ENCODE measurements at places on chromosomes 1 and 21. TPM values are rescaled to one million over a fixed set of nuclear protein-coding genes. Genes with fewer than 3 reads are reported as not detected.

DNA sequence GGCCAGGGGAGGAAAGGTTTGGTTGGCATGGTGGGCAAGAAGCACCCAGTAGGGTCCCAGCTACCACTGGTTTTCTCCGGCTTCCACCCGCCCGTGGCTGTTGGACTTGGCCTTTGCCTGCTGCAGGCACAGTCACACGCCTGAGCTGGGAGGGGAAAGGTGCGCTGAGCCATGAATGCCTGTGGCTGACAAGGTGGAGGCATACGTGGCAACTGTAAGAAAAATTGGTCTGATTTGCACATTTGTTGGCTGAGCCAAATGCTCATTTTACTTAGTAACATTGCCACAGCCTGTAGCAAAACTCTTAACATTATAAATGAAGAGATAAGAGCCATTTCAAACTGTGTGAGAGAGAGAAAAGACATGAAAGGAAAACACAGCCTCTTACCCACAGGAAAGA, 191.6 kb downstream of the PTPRC start:
- DNase-seq, result no peak

DNA sequence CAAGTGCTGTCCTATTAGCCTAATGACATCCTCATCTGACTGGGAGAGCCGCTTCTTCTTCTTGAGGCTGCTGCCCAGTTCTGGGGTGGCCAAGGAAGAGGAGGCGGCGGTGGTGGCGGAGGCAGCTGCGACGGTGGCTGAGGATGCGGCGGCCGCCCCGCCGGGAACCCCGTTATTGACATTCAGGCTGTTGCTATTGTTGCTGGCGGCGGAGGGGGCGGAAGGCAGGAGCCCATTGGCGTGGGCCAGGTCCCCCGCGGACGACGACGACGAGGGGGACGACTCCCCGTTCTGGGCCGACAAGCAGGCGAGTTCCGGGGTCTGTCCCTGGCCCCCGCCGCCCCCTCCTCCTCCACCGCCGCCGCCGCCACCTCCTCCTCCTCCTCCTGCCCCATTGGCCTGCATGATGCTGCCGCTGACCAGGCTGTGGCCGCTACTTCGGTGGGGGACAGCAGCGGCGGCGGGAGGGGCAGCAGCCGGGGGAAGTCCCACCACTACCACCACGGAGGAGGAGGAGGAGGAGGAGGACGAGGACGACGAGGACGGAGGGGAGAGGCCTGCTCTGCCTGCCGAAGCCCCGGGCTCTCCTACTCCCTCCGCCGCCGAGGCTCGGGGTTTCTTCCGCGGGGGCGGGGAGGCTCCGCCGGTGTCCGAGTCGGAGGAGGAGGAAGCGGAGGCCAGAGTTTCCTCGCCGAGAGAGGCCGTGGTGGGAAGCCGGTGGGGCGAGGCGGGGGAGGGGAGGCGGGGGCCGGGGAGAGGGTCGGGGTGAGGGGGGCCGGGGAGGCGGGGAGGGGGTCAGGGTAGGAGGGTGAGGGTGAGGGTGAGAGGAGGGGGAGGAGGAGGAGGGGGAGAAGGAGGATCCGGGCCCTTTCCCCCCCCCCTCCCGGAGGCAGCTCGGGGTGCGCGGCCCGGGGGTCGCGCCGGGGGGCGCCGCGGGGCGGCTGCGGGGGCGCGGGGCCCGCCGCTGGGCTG, 610 bp downstream of the WDR26 start:
- DNase-seq, result no peak

CYP4A11 gene
- not detected for polyA plus RNA-seq

TAL1 gene
- polyA plus RNA-seq, result not detected

RSPH1 gene
- polyA plus RNA-seq, result 0.11 TPM

All from BJ (cell line).